ENCODE measurements at places on chromosomes 6 and 20. TPM values are rescaled to one million over a fixed set of nuclear protein-coding genes. Genes with fewer than 3 reads are reported as not detected.

DNA sequence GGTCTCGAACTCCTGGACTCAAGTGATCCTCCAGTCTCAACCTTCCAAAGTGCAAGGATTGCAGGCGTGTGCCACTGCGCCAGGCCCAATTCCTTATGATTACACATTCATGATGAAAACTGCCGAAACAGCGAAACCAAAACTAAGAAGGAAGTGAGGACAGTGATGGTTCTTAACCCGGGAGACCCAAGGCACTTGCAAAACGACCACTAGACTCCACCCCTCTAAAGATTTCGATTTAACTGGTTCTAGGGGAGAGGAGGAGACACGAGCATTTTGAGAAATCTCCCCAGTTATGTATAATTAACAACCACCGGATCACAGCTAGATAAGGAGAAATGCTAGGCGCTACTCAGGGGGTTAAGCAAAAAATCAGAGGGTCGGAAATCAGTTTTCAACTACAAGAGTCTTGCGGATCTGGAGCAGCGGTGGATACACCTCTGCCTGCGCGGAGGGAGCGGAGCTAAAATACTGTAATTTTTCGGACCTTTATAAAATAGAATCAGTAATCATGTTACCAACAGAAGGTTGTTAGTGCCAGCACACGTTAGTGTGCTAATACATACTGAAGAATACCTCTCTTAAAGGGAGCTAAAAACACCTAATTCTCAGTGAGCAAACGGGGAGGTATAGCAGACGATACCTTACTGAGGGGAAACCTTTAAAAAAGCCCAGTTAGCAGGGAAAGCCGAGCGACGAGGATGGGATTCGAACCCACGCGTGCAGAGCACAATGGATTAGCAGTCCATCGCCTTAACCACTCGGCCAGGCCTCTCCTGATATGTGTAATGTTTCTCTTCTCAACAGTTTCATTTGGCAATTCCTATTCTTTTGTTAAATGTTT is 60.0 kb upstream of the BTN3A2 start:
- DNase-seq: peak; percentile 75

DNA sequence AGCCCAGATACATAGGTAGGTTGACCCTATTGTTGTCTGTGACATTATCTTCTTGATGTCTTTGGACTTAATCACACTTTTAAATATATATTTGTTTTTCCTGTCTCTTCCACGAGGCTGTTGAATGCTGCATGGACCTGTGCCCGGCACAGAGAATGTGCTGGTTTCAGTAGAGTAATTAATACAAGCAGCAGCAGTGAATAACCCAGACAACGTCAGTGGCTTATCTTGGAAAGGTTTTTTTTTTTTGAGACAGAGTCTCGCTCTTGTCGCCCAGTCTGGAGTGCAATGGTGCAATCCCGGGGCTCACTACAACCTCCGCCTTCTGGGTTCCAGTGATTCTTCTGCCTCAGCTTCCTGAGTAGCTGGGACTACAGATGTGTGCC is 108.2 kb downstream of the CDH26 start:
- DNase-seq: peak; percentile 88

The MCM8 gene
- 7.1 TPM for total RNA-seq

GRCh38 chr20:8218861-8219260 is 86.8 kb downstream of the PLCB1 start:
- DNase-seq: no peak

DNA sequence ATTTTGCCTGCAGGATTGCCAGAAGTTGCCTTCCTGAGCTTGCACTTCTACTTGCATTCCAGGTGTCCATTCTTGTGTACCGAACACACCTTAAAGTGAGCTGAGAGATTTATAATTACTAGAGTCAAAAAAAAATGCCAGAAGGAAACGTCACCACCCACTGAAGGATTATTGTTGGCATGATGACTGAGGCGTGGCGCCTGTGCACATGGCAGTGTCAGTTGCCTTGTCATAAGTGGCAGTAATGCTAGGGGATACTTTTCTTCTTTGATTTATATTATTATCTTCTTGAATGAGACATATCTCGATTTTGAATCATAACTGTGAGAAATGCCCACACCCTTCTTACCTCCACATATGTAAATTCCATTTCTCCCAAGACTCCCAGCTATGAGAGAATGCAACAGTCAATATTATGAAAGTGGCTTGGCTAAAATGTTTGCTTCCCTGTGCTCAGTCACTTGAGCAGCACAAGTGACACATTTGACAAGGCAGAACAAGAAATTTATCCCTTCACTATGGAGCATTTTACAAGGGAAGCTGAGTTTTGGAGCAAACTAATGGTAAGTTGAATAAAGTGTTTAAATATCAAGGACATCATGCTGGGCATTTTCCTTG is 149.5 kb upstream of the SASH1 start:
- no peak for DNase-seq
